ENCODE measurements at places on chromosomes 1 and 21.

- DNase-seq: no peak
Observed at GRCh38 chr1:199508653-199509052, 518.9 kb upstream of the NR5A2 start.

DNA sequence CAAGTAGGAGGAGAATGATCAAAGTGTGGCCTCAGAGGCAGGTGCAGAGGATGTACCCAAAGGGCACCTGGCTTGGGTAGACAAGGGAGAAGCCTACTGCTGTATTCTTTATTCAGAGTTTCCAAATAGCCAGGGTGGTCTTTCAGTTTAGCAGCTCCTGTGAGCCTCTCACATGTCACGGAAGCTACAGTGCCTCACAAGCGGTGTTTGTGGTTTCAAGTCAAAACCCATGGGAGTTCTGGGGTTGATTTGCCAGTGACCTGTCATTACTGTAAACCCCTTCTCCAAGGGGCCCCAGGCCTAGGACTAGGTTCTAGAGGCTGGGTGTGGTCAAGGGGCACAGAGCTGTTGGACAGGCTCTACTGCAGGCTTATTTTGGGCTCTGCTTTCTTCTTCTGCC lies 10.2 kb upstream of the IL10 start:
- DNase-seq: no peak

DNA sequence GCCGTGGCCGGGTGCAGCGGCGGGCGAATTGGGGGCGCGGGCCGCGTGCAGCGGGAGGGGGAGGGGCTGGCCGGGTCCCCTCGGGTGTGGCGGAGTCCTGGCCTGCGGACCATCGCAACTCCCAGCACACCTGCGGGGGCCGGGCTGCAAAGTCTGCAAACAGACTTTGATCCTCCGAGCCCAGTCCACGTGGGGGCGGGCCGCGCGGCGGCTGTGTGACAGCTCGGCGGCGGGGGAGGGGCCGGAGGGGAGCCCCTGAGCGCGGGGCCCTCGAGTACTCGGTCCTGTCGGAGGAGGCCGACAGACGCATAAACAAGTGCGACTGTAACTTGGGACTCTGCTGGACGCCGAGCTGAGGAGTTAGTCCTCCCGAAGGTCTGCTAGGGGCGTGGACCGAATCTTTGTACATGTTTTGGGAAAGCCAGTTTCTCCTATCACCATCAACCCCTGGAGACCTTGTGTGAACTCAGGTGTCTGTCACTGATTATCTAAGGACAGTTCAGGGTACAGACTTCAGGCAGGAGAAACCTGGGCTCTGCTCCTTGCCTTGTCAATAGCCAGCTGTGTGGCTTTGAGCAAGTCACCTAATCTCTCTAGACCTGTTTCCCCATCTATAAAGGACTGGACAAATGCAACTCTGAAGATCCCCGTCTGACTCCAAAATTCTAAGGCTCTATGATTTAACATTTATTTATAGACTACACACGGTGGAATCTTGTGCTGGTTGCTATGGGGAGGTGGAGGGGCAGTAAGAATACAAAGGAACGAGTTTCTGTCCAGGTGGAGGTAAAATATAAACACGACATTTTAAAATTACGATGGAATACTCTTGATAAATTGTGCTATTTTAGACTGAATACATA lies 710 bp upstream of the SLC30A1 start:
- peak; percentile 62 for DNase-seq

DNA sequence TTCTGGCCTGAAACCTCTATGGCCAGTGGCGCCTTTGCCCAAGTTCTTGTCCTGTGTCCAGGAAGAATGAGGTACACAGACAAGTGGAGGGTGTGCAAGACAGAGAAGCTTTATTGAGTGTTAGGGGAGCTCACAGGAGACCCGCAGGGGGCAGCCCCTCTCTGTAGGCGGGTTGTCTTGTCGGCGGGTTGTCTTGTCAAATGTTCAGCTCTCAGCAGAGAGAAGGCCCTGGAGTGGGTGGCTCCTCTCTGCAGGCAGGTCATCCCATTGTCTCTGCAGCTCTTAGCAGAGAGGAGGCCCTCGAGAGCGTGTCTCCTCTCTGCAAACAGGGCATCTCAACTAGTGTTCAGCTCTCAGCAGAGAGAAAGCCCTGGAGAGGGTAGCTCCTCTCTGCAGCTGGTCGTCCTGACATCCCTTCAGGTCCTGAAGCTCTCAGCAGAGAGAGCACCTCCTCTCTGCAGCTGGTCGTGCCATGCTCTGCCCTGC lies 11.0 kb downstream of the COL6A2 start:
- no peak for DNase-seq

- DNase-seq: no peak
Observed at GRCh38 chr1:202831906-202832305, 21.2 kb downstream of the PCAT6 start.

DNA sequence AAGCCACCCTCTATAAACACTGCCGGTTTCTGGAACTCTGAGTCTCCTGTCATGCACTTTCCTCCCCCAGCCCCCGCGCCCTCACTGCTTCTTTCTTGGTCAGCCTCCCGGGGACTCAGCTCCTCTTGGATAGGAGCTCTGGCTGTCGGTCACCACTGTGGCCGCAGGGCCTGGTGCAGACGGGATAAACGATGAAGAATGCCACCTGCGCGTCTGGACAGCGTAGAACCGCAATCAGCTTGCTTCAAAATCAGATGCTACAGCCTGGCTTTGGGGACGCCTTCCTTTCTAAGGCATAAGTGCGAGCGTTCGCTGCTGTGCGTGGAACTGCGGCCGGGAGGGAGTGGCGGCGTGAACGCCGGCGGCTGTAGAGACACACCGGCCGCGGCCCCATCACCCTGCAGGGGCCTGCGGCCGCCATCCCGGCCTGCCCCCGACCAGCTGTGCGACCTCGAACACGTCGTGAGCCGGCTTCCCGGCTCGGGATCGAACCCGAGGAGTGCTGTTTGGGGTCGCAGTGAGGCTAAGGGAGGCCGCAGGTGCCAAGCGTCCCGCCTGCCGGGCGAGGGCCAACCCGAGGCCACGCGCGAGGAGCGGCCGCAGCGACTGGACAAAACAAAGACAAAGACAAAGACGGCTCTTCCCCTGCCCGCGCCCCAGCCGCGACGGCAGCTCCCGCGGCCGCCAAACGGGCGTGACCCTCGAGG lies 688 bp downstream of the PTTG1IP start:
- DNase-seq: no peak

DNA sequence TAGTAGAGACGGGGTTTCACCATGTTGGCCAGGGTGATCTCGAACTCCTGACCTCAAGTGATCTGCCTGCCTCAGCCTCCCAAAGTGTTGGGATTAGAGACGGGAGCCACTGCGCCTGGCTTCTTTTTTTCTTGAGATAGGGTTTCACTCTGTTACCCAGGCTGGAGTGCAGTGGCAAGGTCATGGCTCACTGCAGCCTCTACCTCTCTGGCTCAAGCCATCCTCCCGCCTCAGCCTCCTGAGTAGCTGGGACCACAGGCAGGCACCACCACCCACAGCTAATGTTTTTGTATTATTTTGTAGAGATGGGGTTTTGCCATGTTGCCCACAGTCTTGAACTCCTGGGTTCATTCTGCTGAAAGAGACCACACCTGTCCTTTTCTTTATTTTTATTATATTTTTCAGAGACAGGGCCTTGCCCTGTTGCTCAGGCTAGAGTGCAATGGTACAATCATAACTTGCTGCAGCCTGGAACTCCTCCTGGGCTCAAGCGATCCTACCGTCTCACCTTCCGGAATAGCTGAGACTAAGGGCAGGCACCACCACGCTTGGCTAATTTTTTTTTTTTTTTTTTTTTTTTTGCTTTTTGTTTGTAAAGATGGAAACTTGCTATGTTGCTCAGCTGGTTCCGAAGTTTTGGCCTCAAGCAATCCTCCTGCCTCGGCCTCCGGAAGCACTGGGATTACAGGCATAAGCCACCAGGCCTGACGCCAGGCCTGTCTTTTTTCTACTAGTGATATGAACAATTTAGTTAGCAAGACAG lies 3.1 kb downstream of the LMNA start:
- no peak for DNase-seq

DNA sequence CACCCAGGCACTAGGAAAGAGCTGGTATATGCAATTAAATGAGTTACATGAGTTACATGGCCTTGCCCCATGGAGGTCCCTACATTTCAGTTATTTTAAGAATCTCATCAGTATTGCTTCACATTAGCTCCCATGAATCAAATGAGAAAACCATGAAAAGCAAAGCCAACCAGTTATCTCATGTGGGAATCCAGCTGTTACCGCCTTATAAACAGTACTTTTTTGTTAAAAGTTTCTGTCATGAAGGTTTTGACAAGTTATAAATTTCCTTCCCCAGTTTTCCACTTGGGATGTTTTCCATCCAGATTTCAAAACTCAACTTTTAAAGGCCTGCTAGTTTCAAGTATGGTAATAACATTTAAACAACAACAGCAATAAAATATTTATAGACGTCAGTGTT lies 544.8 kb downstream of the NUF2 start:
- DNase-seq: no peak

- DNase-seq: no peak
Observed at GRCh38 chr1:99944192-99944591, 25.6 kb upstream of the SLC35A3 start.

- DNase-seq: no peak
Observed at GRCh38 chr1:196680107-196680506, 28.3 kb downstream of the CFH start.

DNA sequence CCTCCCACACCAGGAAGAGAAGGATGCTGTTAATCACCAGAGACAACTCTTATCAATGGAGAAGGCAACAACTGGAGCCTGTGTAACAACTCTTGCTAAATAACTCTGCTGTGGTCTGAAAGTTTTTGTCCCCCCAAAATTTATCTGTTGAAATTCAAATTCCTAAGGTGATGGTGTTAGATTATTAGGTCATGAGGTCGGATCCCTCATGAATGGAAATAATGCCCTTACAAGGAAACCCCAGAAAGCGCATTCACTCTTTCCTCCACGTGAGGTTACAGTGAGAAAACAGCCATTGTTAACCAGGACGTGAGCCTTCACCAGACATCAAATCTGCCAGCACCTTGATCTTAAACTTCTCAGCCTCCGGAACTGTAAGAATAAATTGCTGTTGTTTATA lies 141.9 kb upstream of the CXADR start:
- no peak for DNase-seq

GRCh38 chr1:221783437-221783836 lies 41.5 kb upstream of the DUSP10 start:
- no peak for DNase-seq

DNA sequence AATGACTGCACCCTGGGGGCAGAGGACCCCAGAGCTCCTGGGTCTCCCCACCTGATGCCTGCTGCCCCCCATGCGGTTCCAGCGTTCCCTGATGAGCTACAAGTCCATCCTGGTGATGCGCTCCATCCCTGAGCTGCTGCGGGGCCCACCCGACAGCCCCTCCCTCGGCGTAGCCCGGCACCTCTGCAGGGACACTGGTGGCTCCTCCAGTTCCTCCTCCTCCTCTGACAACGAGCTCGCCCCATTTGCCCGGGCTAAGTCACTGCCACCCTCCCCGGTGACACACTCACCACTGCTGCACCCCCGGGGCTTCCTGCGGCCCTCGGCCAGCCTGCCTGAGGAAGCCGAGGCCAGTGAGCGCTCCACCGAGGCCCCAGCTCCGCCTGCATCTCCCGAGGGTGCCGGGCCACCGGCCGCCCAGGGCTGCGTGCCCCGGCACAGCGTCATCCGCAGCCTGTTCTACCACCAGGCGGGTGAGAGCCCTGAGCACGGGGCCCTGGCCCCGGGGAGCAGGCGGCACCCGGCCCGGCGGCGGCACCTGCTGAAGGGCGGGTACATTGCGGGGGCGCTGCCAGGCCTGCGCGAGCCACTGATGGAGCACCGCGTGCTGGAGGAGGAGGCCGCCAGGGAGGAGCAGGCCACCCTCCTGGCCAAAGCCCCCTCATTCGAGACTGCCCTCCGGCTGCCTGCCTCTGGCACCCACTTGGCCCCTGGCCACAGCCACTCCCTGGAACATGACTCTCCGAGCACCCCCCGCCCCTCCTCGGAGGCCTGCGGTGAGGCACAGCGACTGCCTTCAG lies 35.5 kb downstream of the TRIM11 start:
- DNase-seq: no peak

All from SHP77 (cell line).